ENCODE measurements at places on chromosomes 5 and 9. TPM values are rescaled to one million over a fixed set of nuclear protein-coding genes. Genes with fewer than 3 reads are reported as not detected.

DNA sequence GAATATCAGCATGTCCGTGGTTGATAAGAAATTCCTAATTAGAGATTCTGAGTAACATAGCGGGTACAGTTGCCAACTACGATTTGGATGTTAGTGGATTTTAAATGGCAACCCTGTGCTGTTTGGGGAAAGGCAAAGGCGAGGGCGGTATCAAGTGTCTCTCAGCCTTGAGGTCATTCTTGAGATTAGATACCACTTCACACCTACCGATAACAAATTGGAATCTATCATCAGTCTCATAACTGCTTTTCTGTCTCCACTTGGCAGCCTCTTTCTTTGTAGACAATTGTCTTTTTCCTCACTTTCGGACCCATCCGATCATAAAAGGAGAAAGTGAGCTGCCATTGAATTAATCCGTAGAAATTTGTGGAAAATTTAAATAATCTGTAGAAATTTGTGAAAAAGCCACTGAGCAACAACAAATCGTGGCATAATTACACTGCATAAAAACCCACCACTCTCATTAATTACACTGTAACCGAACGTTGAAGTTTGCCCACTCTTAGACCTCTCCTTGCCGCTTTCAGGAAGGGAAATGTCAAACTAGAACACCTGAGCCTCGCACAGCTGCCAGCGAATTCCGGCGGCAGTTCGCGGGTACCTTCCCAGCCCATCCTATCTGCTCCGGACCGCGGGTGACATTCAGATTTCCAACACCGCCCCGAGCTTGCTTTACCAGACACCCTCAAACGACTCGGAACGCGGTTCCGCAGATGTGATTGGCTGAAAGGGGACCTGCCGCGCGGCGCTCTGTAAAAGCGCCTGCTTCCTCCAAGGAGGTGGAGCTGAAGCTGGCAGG lies 849 bp upstream of the RGMB start:
- peaks cover 31% of the 10 kb centered on the region for H3K4me1 ChIP-seq
- DNase-seq: no peak
- H3K4me3 ChIP-seq: peak overlapping the region; percentile 100
- peaks cover 41% of the 10 kb centered on the region for H3K27me3 ChIP-seq

DNA sequence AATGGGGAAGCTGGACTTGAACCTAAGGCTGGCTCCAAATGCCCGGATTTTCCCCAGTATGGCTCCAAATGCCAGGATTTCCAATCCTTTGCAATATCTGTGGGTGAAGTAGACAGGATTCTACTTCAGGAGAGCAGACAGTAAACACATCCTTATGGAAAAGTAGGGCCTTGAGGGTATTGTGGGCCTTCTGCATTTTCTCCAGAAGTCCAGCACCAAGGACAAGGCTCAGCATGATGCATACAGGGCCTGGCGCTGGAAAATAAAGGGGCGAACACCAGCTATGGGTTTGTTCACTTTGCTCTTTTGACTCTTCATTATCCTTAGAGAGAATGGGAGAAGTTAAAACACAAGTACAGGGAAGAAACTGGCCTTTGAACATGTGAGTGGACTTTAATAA lies 347.5 kb downstream of the SEMA5A start:
- peak overlapping the region; percentile 77 for H3K27ac ChIP-seq
- DNase-seq: peak; percentile 22
- peaks cover 37% of the 10 kb centered on the region for H3K36me3 ChIP-seq
- H3K27me3 ChIP-seq: no peaks in the 10 kb centered on the region

DNA sequence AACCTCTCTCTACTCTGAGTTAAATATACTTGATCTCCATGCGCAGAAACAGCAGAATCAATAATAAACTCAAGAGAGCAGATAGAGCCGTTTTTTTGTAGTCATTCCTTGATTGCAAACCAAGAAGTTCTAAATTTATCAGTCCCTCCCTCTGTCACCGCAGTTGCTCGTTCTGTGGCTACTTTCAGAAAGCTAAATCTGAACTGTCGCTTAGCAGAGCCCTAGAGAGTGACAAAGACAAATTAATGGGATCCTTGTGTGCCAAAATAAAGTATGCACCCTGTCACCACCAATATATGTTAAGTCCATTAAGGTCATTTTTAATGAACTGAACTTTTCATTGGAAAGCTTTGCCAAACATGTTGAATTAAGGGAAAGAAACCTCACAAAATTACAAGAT lies 218.3 kb downstream of the ADAMTSL1 start:
- no peak overlapping the region for H3K27ac ChIP-seq
- no peak overlapping the region for H3K4me3 ChIP-seq
- no peaks in the 10 kb centered on the region for H3K27me3 ChIP-seq
- H3K36me3 ChIP-seq: peaks cover 58% of the 10 kb centered on the region
- DNase-seq: no peak

- no peaks in the 10 kb centered on the region for H3K36me3 ChIP-seq
- no peak overlapping the region for H3K4me3 ChIP-seq
- H3K27ac ChIP-seq: no peak overlapping the region
- DNase-seq: peak; percentile 5
- peaks cover 3% of the 10 kb centered on the region for H3K27me3 ChIP-seq
These were observed 20.4 kb upstream of the ARSI start for GRCh38 chr5:150323092-150323491.

GRCh38 chr5:6274846-6275543 lies 103.4 kb downstream of the MED10 start:
- DNase-seq: no peak
- H3K4me3 ChIP-seq: no peak overlapping the region
- H3K36me3 ChIP-seq: no peaks in the 10 kb centered on the region
- no peak overlapping the region for H3K27ac ChIP-seq

- peaks cover 14% of the 10 kb centered on the region for H3K27me3 ChIP-seq
- no peak for DNase-seq
- H3K4me3 ChIP-seq: no peak overlapping the region
- no peak overlapping the region for H3K27ac ChIP-seq
These were observed 31.8 kb downstream of the FABP6 start for GRCh38 chr5:160260881-160261815.

DNA sequence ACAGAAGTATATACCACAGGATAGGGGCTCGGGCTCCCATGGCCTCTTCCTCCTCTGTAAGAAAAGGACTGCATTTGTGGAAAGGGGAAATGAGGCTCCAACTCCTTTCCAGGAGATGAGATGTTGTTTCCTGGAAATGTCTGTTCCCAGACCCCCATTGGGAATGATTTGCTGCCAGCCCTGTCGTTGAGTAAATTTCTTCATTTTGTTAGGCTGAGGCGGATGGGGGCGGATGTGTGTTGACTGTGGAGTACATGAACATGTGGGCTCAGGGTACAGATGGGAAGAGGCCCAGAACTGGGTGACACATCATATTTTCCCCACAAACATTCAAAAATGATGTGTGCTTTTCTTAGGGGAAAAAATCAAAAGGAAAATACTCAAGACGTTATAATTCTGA lies 28.8 kb upstream of the TNFAIP8 start:
- DNase-seq: no peak
- H3K27ac ChIP-seq: peak overlapping the region; percentile 45
- H3K4me3 ChIP-seq: no peak overlapping the region
- peaks cover 7% of the 10 kb centered on the region for H3K36me3 ChIP-seq
- peaks cover 2% of the 10 kb centered on the region for H3K27me3 ChIP-seq

GRCh38 chr5:80781356-80781755 lies 126.6 kb upstream of the DHFR start:
- H3K4me1 ChIP-seq: peaks cover 13% of the 10 kb centered on the region
- H3K4me3 ChIP-seq: no peak overlapping the region
- H3K36me3 ChIP-seq: peaks cover 13% of the 10 kb centered on the region
- peak; percentile 4 for DNase-seq
- no peak overlapping the region for H3K27ac ChIP-seq

DNA sequence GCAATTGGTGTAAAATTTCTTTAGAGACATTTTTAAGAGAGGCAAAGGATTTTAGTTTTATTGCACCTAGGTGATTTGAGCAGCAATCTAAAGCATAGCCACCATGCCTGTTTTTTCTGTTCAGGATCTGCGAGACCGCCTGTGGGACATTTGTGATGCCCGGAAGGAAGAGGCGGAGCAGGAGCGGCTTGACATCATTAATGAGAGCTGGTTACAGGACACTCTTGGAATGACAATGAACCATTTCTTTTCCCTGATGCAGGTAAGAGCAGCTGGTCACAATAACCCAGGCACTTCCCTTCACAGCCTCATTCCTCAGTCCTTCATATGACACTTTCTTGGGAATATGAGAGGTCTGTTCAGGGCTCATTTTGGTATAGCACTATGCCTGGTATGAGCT lies 103.2 kb upstream of the IL7R start:
- no peak overlapping the region for H3K27ac ChIP-seq
- H3K4me1 ChIP-seq: no peaks in the 10 kb centered on the region
- peaks cover 1% of the 10 kb centered on the region for H3K27me3 ChIP-seq

GRCh38 chr5:5613261-5613990 lies 190.9 kb downstream of the ICE1 start:
- no peaks in the 10 kb centered on the region for H3K27me3 ChIP-seq
- no peak overlapping the region for H3K4me3 ChIP-seq
- H3K36me3 ChIP-seq: no peaks in the 10 kb centered on the region
- DNase-seq: no peak
- H3K4me1 ChIP-seq: no peaks in the 10 kb centered on the region
- no peak overlapping the region for H3K27ac ChIP-seq

DNA sequence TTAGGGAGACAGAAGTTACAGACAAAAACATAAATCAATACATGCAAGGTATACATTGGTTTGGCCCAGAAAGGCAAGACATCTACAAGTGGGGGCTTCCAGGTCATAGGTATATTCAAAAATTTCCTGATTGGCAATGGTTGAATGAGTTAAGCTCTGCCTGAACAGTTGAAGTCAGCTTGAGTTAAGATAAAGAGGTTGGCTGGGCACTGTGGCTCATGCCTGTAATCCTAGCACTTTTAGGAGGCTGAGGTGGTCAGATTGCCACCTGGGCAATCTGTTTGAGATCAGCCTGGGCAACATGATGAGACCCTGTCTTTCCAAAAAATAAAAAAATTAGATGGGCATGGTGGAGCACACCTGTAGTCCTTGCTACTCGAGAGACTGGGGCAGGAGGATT lies 16.3 kb downstream of the TMC1 start:
- H3K27me3 ChIP-seq: no peaks in the 10 kb centered on the region
- no peak for DNase-seq
- H3K27ac ChIP-seq: no peak overlapping the region

- no peaks in the 10 kb centered on the region for H3K27me3 ChIP-seq
- no peak overlapping the region for H3K4me3 ChIP-seq
- DNase-seq: no peak
- H3K27ac ChIP-seq: no peak overlapping the region
- peaks cover 6% of the 10 kb centered on the region for H3K36me3 ChIP-seq
These were observed 5.7 kb downstream of the RCL1 start for GRCh38 chr9:4798281-4799032.

NPR3 gene
- 23.8 TPM for total RNA-seq

RAD23B gene
- 227 TPM for total RNA-seq

SV2C gene
- not detected for total RNA-seq

CTXN3 gene
- total RNA-seq: not detected

ABLIM3 gene
- total RNA-seq: 25.3 TPM

IL9 gene
- total RNA-seq: not detected

NNT gene
- total RNA-seq: 61.3 TPM

VCAN gene
- 25.0 TPM for total RNA-seq
